Activated B cell treated with CpG ODN at 0.5 μM for 24 hours (primary cell): ENCODE measurements at places on chromosomes 2 and 18. TPM values are rescaled to one million over a fixed set of nuclear protein-coding genes. Genes with fewer than 3 reads are reported as not detected.
A peak's percentile ranks its signal among the peaks of the same experiment; 100 is the strongest.

DNAH7 gene
- 0.17 and 0.29 TPM in 2 replicates for total RNA-seq

TEX44 gene
- total RNA-seq = not detected in 2 replicates

IRS1 gene
- total RNA-seq = 3.2 and 3.6 TPM in 2 replicates

DNA sequence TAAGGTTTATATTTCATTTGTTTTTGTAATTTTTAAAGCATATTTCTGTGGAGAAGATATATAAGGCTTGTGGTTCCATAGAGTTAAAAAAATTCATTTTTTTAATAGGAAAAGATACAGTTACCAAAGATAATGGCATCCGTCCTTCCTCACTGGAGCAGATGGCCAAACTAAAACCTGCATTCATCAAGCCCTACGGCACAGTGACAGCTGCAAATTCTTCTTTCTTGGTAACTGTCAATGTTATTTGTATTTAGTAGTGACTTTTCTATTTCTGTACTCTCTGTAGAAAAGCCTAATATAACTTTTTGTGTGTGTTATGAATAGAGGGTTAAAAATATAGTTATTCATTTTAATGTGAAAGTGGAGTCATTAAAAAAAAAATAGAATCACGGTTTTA, 35.1 kb downstream of the HADHB start:
- peaks cover 84% of the 10 kb centered on the region for H3K36me3 ChIP-seq
- no peak for DNase-seq
- no peaks in the 10 kb centered on the region for H3K27me3 ChIP-seq
- H3K27ac ChIP-seq = no peak overlapping the region
- H3K4me3 ChIP-seq = no peak overlapping the region
- H3K4me1 ChIP-seq = no peaks in the 10 kb centered on the region

DNA sequence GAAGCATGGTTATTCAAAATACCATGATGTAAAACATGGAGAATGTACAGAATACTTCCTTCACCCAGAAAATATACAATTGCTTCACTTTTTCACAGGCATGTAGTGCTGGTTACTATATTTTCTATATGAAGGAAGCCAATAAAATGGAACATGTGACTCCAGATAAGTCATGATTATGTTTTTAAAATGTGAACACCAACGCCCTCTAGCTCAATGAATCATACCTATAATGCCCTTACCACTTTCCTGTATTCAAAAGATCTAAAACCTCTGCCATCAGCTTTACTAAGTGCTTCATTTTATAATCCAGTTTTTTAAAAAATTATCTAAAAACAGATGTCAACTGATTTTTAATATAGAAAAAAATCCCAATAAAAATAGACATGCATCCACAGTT, 59.9 kb downstream of the SMAD2 start:
- no peak overlapping the region for H3K27ac ChIP-seq
- H3K27me3 ChIP-seq = no peaks in the 10 kb centered on the region
- H3K4me3 ChIP-seq = no peak overlapping the region
- no peak for DNase-seq

- DNase-seq = no peak
- H3K4me3 ChIP-seq = no peak overlapping the region
- H3K4me1 ChIP-seq = no peaks in the 10 kb centered on the region
- H3K36me3 ChIP-seq = no peaks in the 10 kb centered on the region
Measured at GRCh38 chr2:196453613-196454047, 185.9 kb upstream of the CCDC150 start.

C18orf54 gene
- total RNA-seq = 1.9 TPM in 2 replicates

- no peak for DNase-seq
- H3K4me1 ChIP-seq = no peaks in the 10 kb centered on the region
- H3K36me3 ChIP-seq = no peaks in the 10 kb centered on the region
- H3K4me3 ChIP-seq = no peak overlapping the region
- no peak overlapping the region for H3K27ac ChIP-seq
Measured at GRCh38 chr2:188964976-188965546, 9.1 kb upstream of the COL3A1 start.

DNA sequence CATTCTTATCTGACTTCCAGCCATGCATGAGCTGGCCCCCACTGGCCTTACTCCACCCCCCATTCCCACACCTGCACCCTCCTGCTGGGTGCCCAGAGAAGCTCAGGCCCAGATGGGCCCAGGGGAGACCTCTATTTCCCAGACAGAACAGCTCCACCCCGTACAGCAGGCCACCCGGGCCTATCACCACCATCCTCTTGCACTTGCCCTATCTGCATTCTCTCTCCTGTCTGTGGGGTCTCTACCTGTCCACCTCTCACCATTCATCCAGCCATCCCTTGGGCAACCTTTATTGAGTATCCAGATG, 25.3 kb upstream of the TNS1 start:
- no peak overlapping the region for H3K4me3 ChIP-seq
- no peak for DNase-seq
- no peak overlapping the region for H3K27ac ChIP-seq
- H3K27me3 ChIP-seq = no peaks in the 10 kb centered on the region

SKOR2 gene
- not detected in 2 replicates for total RNA-seq

- no peak for DNase-seq
- no peaks in the 10 kb centered on the region for H3K4me1 ChIP-seq
- no peaks in the 10 kb centered on the region for H3K36me3 ChIP-seq
- H3K27me3 ChIP-seq = peaks cover 2% of the 10 kb centered on the region
Measured at GRCh38 chr18:22210311-22210754, 40.9 kb downstream of the GATA6 start.

DNA sequence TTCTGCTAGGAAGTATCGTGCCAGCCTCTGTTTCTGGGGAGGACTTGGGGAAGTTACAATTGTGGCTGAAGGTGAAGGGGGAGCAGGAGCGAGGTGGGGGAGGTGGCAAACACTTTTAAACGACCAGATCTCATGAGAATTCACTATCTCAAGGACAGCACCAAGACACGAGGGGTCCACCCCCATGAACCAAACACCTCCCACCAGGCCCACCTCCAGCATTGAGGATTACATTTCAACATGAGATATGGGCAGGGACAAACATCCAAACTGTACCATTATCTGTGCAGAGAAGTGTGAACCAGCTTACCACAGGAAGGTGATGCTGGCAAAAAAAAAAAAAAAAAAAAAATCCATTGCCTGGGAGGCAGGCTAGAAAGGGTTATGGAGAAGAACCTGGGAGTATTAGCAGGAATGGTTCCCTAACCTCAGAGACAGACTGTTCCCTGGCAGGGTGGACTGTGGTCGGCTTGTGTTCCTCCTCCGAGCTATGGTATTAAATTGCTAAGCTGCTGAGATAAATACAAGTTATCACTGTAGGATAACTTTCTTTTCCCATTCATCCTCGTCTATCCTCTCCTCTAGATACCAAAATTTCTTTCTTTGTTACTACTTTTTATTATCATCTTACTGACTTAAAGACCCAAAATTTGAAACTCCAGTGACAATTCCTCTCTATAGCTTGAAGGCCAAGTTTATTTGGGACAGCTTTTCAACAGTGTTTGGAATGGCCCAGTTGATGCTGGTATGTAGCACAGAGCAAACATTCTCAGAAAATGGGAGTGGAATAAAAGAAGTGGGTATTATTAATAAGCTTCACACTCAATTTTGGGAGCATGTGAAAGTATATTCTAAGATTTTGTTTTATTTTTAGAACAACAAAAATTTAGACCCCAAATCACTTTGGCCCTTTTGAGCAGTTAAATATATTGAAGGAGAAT, 73.7 kb upstream of the MAP3K20 start:
- no peak overlapping the region for H3K4me3 ChIP-seq
- H3K27ac ChIP-seq = no peak overlapping the region
- no peaks in the 10 kb centered on the region for H3K4me1 ChIP-seq
- H3K36me3 ChIP-seq = no peaks in the 10 kb centered on the region

DNA sequence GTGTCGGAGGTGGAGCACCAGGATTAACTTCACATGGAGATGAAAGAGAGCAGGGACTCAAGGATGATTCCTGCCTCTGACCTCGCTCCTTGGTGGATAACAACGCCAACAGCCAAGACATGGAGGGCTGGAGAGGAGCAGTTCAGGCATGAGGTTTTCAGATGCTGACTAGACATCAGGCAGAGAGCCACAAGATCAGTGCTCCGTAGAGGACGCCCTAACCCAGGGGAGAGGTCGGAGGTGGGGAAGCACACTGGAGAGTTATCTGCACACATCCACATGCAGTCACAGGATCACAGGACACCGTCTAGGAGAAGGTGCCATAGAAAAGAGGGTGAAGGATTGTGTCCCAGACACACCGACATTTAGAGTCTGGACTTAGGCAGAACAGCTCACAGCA, 344.3 kb downstream of the EIPR1 start:
- no peak for DNase-seq
- no peaks in the 10 kb centered on the region for H3K4me1 ChIP-seq
- H3K36me3 ChIP-seq = no peaks in the 10 kb centered on the region

MC4R gene
- total RNA-seq = not detected in 2 replicates

SOCS6 gene
- total RNA-seq = 1.1 and 1.6 TPM in 2 replicates

DNA sequence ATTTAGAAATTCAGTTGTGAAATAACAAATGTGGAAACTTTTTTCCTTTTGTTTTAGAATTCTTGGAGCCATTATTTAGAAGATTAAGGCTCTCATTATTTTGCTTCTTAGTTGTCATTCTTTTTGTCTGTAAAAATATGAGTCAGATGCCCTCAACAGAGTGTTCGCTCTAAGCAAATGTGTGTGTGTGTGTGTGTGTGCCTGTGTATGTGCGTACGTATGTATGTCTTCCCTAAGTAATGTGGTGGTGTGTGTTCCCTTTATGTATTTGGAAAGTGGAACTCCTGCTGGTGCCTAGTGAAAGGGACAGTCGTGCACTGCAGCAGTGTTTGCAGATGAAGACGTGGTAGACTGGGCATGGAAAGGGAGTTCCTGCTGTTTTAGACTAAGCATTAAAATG, 27.5 kb downstream of the ZNF407 start:
- DNase-seq = no peak
- H3K27me3 ChIP-seq = no peaks in the 10 kb centered on the region
- H3K4me3 ChIP-seq = no peak overlapping the region

DNA sequence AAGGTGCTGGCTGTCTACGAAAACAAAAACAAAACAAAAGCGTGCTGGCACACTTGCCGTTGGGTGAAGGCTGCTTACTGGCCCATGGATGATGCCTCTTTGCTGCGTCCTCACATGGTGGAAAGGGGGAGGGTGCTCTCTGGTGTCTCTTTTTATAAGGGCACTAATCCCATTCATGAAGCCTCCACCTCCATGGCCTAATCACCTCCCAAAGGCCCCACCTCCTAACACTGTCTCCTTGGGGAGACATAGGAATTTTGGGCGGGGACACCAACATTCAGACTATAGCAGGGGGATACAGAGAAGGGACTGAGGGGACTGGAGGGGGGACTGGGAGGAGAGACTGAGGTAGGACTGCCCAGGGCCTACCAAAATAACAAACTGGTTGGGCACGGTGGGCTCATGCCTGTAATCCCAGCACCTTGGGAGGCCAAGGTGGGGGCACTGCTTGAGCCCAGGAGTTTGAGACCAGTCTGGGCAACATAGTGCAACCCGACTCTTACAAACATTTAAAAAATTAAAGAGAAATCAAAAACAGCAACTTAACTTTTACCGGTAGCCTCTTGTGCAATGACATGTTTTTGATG, 14.5 kb downstream of the PTMA start:
- DNase-seq = no peak
- peaks cover 32% of the 10 kb centered on the region for H3K4me1 ChIP-seq
- no peak overlapping the region for H3K27ac ChIP-seq

GRCh38 chr2:63055226-63056106, 4.8 kb downstream of the OTX1 start:
- peak overlapping the region; percentile 48 for H3K4me3 ChIP-seq
- DNase-seq = peak; percentile 20
- H3K4me1 ChIP-seq = peaks cover 77% of the 10 kb centered on the region
- H3K36me3 ChIP-seq = peaks cover 4% of the 10 kb centered on the region
- peaks cover 77% of the 10 kb centered on the region for H3K27me3 ChIP-seq
